ENCODE measurements at places on chromosomes 3 and 15. TPM values are rescaled to one million over a fixed set of nuclear protein-coding genes. Genes with fewer than 3 reads are reported as not detected.

EPHA6 gene
- not detected for total RNA-seq

COL6A5 gene
- total RNA-seq = not detected

ALS2CL gene
- 25.8 TPM for total RNA-seq

MCTP2 gene
- 6.4 TPM for total RNA-seq

COL8A1 gene
- not detected for total RNA-seq

CDC25A gene
- 0.72 TPM for total RNA-seq

DNA sequence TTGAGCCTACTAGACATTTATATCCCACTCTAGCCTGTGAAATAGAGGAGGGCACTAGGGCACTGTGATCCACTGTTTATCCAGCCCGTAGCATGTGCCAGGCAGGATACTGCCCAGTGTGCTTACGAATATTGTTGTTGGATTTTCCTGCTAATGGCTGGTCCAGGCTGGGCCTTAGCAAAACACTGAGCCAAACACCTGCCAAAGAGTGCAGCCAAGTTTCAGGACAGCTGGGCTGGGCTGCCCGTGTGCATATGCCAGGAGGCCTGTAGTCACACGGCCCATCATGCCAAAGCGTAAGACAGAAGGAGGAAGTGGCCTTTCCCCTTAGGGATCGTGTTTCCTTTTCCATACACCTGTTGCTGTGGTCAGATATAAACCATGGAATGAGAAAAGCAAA is 54.5 kb upstream of the ABHD10 start:
- no peaks in the 10 kb centered on the region for H3K36me3 ChIP-seq
- no peaks in the 10 kb centered on the region for H3K27me3 ChIP-seq
- no peaks in the 10 kb centered on the region for H3K4me1 ChIP-seq

- DNase-seq = no peak
- H3K4me3 ChIP-seq = no peak overlapping the region
- no peaks in the 10 kb centered on the region for H3K36me3 ChIP-seq
Measured at GRCh38 chr3:164879201-164879600, 199.1 kb downstream of the SI start.

DNA sequence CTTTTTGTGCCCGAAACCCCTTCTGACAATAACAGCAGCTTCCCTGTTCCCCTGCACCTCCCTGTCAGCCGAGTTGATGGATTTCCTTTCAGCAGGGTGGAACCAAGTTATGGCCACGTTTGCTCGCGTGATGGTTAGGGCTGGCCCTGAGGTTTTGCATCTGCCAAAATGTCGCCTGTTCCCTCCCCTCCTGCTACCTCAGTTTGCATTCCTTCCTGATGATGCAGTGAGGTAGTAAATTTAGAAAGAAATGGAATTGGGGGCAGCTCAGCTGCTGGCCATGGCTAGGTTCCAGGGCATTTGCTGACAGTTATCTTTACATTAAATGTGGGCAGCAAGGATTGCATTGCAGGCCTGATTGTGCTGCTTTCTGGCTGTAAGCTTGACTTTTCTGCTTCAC is 13.2 kb downstream of the LIMD1 start:
- H3K4me3 ChIP-seq = no peak overlapping the region
- H3K36me3 ChIP-seq = peaks cover 25% of the 10 kb centered on the region
- no peak for DNase-seq
- peaks cover 11% of the 10 kb centered on the region for H3K4me1 ChIP-seq

- H3K4me1 ChIP-seq = no peaks in the 10 kb centered on the region
- no peak overlapping the region for H3K27ac ChIP-seq
- peaks cover 4% of the 10 kb centered on the region for H3K27me3 ChIP-seq
- no peak overlapping the region for H3K4me3 ChIP-seq
- no peak for DNase-seq
- no peaks in the 10 kb centered on the region for H3K36me3 ChIP-seq
Measured at GRCh38 chr15:76075046-76075445, 15.3 kb downstream of the TMEM266 start.

- no peak overlapping the region for H3K4me3 ChIP-seq
- H3K27me3 ChIP-seq = no peaks in the 10 kb centered on the region
- H3K27ac ChIP-seq = no peak overlapping the region
- peak; percentile 22 for DNase-seq
- H3K4me1 ChIP-seq = no peaks in the 10 kb centered on the region
Measured at GRCh38 chr15:68154923-68155559, 50.1 kb downstream of the CALML4 start.

- no peak overlapping the region for H3K27ac ChIP-seq
- H3K4me1 ChIP-seq = no peaks in the 10 kb centered on the region
- no peaks in the 10 kb centered on the region for H3K27me3 ChIP-seq
- no peak overlapping the region for H3K4me3 ChIP-seq
- no peak for DNase-seq
- H3K36me3 ChIP-seq = no peaks in the 10 kb centered on the region
Measured at GRCh38 chr3:99624496-99625236, 13.7 kb upstream of the COL8A1 start.

- H3K4me1 ChIP-seq = no peaks in the 10 kb centered on the region
- H3K36me3 ChIP-seq = no peaks in the 10 kb centered on the region
- no peak for DNase-seq
- H3K27me3 ChIP-seq = no peaks in the 10 kb centered on the region
- no peak overlapping the region for H3K4me3 ChIP-seq
- no peak overlapping the region for H3K27ac ChIP-seq
Measured at GRCh38 chr3:96449803-96450202, 364.6 kb upstream of the EPHA6 start.

DNA sequence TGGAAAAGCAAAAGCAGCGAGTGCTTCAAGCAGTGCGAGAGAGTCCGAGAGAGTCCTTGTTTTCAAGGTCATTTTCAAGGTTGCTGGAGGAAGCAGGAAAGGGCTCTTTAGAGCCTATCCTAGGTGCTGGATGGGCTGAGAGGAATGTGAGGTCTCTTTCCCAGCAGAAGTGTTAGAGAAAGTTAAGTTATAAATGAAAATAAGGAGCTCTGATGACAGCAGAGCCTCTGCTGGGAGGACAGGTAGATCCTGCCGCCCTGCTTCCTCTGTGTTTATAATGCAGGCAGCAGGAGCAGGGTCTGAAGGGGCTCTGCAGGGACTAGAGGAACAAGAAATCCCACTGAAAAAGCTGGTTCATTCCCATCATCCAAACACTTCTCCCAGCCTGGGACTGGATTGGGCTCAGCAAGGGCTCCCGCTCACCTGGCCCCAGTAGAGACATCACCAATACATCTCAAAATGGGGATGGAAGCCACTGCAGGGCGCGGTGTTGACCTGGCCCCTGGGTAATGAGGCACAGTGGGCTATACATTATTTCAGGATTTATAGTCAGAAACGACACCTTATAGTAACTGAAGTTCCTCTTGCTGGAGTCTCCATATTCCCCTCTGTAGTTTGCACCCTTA is 41.5 kb upstream of the RAB6B start:
- DNase-seq = no peak
- H3K4me3 ChIP-seq = no peak overlapping the region
- no peaks in the 10 kb centered on the region for H3K4me1 ChIP-seq
- no peak overlapping the region for H3K27ac ChIP-seq
- no peaks in the 10 kb centered on the region for H3K36me3 ChIP-seq

Data from CD4-positive, CD25-positive, alpha-beta regulatory T cell (primary cell).